GM23338 (cell line): ENCODE measurements at places on chromosomes 1 and 21. TPM values are rescaled to one million over a fixed set of nuclear protein-coding genes. Genes with fewer than 3 reads are reported as not detected.

- no peak overlapping the region for H3K27ac ChIP-seq
- H3K36me3 ChIP-seq: no peaks in the 10 kb centered on the region
- H3K4me3 ChIP-seq: no peak overlapping the region
- no peak for DNase-seq
- H3K4me1 ChIP-seq: no peaks in the 10 kb centered on the region
- H3K27me3 ChIP-seq: no peaks in the 10 kb centered on the region
Measured at GRCh38 chr1:33984906-33985565, 121.2 kb downstream of the HMGB4 start.

CSRP1 gene
- 24.1 and 29.9 TPM in 2 replicates for total RNA-seq

MCOLN3 gene
- total RNA-seq: 4.4 and 7.2 TPM in 2 replicates

DNA sequence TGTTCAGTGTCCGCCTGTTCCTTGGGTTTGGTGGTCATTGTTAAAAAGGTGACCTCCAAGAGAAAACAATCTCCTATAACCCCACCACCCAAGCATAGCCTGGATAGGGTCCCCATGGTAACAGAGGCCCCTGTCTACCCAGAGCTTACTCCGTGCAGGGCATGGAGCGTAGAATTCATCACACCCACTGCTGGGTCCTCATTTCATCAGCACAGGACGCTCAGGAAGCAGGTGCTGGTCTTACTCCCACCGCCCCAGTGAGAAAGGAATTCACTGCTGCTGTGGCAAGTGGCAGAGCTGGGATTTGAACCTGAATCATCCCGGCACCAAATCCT, 37.0 kb downstream of the ARHGEF10L start:
- H3K27me3 ChIP-seq: no peaks in the 10 kb centered on the region
- no peak for DNase-seq
- no peak overlapping the region for H3K27ac ChIP-seq
- no peak overlapping the region for H3K4me3 ChIP-seq
- peaks cover 63% of the 10 kb centered on the region for H3K4me1 ChIP-seq

GRCh38 chr1:165960881-165961280, 133.5 kb downstream of the UCK2 start:
- no peak for DNase-seq
- no peak overlapping the region for H3K27ac ChIP-seq
- no peaks in the 10 kb centered on the region for H3K4me1 ChIP-seq

GRCh38 chr1:234997201-234997895, 131.3 kb downstream of the TOMM20 start:
- no peaks in the 10 kb centered on the region; the same call in 1 of the 2 replicates for H3K4me1 ChIP-seq
- no peaks in the 10 kb centered on the region for H3K27me3 ChIP-seq
- H3K36me3 ChIP-seq: no peaks in the 10 kb centered on the region
- no peak for DNase-seq
- H3K27ac ChIP-seq: no peak overlapping the region
- no peak overlapping the region for H3K4me3 ChIP-seq

- H3K27me3 ChIP-seq: no peaks in the 10 kb centered on the region
- H3K4me1 ChIP-seq: no peaks in the 10 kb centered on the region
- no peak overlapping the region for H3K27ac ChIP-seq
- no peak overlapping the region for H3K4me3 ChIP-seq
Measured at GRCh38 chr1:116262207-116262994, 110.6 kb upstream of the ATP1A1 start.

- peaks cover 21% of the 10 kb centered on the region for H3K4me1 ChIP-seq
- H3K27ac ChIP-seq: no peak overlapping the region
- no peaks in the 10 kb centered on the region for H3K36me3 ChIP-seq
- peak; percentile 36 for DNase-seq
Measured at GRCh38 chr1:22133931-22134324, 9.0 kb downstream of the WNT4 start.

DNA sequence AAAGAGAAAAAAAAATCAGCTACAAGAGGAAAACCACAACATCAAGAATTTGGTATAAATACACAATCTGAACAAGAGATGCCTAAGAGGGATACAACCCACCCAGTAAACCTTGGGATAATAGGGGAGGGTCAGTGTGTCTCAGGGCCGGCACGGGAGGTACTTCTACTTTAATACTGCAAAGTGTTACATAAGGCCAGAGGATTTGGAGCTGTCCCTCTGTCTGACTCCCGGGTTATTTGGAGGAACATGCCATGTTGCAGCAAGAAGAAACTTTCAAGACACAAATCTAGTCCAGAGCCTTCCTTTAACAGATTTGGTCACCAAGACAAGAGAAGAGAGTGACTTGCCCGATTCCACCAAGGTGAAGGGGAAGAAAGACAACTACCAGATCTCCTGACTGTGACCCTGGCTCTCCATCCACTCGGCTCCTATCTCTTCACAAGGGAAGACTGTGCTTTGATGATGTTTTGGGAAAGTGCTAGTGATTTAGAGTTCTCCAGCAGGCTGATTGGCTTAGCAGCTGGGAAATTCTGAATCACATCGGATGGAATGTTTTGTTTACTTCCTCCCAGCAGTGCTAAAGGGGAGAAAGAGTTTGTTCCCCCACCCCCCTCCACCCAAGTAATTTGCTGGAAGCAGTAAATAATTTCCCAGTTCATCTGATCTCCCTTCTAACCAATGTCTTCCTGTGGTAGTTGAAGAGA, 29.3 kb downstream of the SGIP1 start:
- no peak overlapping the region for H3K27ac ChIP-seq
- H3K4me3 ChIP-seq: no peak overlapping the region
- H3K27me3 ChIP-seq: no peaks in the 10 kb centered on the region
- H3K4me1 ChIP-seq: peaks cover 12% of the 10 kb centered on the region

IFNLR1 gene
- total RNA-seq: 4.2 and 4.3 TPM in 2 replicates

PPP1R15B gene
- total RNA-seq: 58.4 and 64.3 TPM in 2 replicates

- DNase-seq: peak; percentile 72
- no peak overlapping the region for H3K27ac ChIP-seq
- no peaks in the 10 kb centered on the region for H3K36me3 ChIP-seq
- H3K27me3 ChIP-seq: peaks cover 7% of the 10 kb centered on the region
- H3K4me1 ChIP-seq: peaks cover 8% of the 10 kb centered on the region; the same call in 1 of the 2 replicates
Measured at GRCh38 chr1:41513383-41513735, 28.9 kb upstream of the EDN2 start.

DNA sequence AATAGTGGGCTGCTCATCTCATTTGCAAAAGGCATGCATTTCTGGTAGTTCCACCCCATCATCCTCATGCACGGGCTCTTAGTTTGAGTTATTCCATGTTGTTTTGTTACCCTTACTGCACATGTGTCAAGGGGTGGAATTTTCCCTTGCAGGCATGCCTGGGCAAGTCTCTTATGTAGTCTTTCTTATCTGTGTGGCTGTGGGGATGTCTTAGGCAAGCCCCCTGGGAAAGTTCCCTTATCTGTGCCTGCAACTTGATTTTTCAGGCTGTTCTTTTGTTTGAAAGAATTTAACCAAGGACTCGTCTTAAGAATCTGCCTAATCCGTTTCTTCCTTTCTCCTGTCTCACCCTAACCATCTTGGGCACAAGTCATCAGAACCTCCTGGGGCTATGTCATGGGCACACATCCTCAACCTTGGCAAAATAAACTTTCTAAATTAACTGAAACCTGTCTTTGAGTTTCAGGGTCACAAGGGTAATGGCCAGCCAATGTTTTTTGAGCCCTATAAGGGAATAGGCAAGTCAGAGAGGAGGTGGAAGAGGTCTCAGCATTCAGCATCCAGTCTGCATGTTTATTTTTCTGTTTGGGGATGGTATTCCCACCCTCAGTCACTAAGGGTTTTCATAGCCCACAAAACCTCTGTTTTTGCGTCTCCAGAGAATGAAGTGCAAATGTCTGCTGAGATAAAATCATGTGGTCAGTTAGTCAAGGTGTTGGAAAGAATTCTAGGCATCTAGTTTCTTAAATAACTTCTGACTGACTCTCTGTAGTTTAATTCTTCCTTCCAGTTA, 579.7 kb downstream of the PLA2G4A start:
- no peak overlapping the region for H3K4me3 ChIP-seq
- no peak overlapping the region; the same call in 1 of the 2 replicates for H3K27ac ChIP-seq
- DNase-seq: no peak
- H3K4me1 ChIP-seq: peaks cover 9% of the 10 kb centered on the region; the same call in 1 of the 2 replicates
- no peaks in the 10 kb centered on the region for H3K36me3 ChIP-seq

LRRC38 gene
- 0.17 TPM in 1 of 2 replicates, not detected in the other for total RNA-seq

ARMH1 gene
- 0.31 and 0.62 TPM in 2 replicates for total RNA-seq
